ENCODE measurements at places on chromosomes 5 and 9.

GRCh38 chr9:91515074-91515687, 91.5 kb upstream of the NFIL3 start:
- no peak for DNase-seq

- peak; percentile 61 for DNase-seq
Measured at GRCh38 chr5:151924564-151925301, at the start of gene GLRA1. Gene GLRA1, minus strand, starts transcription at chr5:151924851. Its CDS starts 302 bp downstream, at chr5:151924549.

DNA sequence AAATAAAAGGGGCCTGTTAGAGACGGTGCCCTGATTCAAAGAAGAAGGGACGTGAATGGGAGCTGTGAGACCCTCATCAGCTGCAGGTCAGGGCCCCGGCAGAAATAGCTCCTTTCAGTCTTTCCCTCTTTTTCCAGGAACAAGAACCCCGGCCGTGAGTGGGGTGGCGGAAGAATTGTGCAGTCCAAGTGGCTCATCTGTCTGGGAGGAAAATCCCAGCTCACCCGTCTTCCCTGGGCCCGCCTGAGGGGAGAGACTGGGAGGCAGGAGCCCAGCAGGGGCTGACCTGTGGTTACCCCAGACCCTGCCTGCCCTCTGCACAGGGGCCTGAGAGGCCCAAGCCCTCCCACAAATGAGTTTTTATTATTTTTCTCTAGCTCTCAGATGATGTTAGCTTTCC, 24.8 kb upstream of the CSF1R start:
- DNase-seq: no peak

DNA sequence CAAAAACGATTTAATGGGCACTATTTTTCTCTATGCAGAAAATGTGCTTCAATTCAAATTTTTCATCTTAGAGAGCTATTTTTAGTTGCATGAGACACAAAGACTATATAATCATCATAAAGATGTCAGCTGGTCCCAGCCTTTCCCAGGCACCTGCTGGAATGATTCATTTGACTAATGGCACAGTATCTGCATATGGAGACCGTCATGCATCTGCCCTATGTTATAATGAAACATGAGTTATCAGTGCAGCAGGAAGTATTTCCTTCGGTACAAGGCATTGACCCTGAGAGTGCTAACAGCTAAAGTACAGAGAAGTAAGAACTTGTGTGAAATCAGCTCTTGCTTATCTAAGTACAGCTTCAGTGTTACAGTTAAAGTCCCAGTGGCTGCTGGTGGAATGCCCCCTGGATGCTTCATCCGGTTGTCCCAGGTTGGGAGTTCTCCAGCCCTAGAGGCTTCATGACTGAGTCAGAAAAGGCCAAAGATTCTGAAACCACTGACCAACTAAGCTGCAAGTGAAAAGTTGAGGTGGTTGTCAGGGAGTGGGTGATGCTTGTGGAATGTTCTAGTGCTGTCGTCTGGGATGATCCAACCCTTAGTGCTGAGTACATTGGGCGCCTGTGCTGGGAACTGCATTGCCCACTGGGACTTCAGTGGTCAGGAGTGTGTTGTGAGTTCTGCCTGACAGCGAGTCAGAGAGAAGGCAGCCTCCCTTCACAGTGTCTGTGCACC, 57.2 kb downstream of the MTRR start:
- no peak for DNase-seq

DNA sequence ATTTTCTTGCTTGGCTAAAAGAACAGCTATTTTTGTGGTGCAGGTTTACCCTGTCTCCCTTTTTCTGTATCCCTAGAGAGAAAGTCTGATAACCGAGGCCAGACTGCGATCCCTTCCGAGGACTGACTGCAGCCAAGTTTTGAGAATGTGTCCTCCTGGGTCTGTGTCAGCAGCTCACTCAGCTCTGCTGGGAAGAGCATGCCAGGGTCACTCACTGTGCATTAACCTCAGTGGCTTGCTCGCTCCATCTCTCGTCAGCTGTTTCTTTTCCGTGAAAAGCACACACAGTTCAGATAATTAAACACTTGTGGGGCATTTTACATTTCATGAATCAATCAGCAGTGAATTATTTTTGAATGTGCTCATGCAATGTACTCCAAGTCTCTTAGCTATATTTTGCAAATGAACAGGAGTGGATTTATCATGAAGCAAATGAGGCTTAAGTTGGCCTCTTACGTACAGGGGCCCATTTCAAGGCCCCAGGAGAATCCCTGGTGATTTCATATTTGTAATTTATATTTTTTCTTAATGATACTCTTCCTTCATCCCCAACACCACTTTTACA, 252.1 kb downstream of the SMARCA2 start:
- DNase-seq: no peak

- peak; percentile 70 for DNase-seq
Measured at GRCh38 chr5:43555895-43556606, 826 bp downstream of the PAIP1 start.

GRCh38 chr9:88835038-88835466, 156.2 kb upstream of the S1PR3 start:
- peak; percentile 86 for DNase-seq

- DNase-seq: no peak
Measured at GRCh38 chr9:121960665-121961064, 132.4 kb downstream of the TTLL11 start.

- DNase-seq: no peak
Measured at GRCh38 chr5:178331491-178331996, 98.9 kb upstream of the PHYKPL start.

DNA sequence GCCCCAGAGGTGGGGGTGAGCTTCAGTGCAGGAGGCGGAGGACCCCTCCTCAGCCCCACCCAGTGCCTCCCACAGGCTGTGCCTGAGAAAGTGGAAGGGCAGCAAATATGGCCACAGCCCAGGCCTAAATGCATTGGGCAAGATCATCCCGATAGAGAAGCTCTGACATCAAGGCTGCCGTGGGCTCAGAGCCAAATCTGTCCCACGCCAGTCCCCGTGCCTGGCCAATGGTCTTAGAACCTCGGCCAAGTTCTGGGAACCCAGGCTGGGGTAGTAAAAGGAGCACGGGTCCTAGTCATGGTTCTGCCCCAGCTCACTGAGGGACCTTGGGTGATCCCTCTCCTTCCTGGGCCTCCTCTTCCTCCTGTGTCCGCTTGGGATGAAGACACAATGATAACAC, 27.7 kb upstream of the TNIP1 start:
- DNase-seq: no peak

GRCh38 chr9:14428781-14429230, 114.9 kb upstream of the NFIB start:
- peak; percentile 48 for DNase-seq

DNA sequence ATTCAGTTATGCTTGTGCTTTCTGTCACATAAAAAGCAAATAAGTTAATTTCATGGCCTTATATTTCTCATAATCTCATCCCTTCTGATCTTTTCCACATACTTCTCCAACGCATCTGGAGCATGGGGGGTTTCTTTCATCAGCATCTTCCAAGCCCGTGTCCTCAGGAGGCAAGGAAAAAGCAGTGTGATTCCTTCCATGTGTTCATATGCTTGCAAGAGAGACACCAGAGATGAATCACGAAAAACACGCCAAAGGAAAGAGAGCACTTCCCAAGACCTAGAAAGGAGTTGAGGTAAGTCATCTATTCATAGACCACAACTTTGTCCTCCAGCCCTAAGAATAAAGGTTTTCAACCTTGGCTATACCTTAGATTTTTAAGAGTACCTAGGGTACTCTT, 26.0 kb upstream of the SVEP1 start:
- no peak for DNase-seq

GRCh38 chr5:122228728-122229392, 83.2 kb upstream of the SNCAIP start:
- DNase-seq: no peak

DNA sequence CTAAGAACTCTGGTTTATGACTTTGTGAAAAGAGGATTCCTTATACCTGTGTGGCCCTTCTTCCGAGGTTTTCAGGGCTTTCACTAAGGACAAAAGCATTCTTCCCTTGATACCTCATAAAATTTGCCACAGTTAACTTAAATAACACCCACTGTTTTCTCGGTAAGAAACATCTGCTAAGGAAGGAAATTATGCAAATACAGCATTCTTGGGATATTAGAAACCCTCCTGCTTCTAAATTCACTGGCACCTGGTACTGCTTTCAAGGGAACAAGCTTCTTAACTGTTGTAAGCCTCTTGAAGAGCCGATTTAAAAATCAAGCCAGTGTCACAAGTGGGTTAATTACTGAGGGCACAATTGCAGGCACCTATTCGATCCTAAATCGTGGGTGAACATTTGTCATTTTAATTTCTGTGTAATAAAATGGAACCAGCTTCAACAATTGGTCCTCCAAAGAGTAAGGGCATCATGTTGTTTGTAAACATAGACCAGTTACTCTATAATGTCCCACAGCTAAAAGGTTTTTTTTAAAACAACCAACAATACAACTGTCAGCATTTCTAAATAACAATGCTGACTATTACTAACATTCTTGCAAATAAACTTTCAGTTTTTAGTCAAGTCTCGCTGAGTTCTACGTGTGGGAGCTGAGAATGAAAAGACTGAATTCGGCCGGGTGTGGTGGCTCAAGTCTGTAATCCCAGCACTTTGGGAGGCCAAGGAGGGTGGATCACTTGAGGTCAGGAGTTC, 26.6 kb downstream of the AK3 start:
- no peak for DNase-seq

GRCh38 chr5:132751444-132751843, 4.2 kb downstream of the CCNI2 start:
- DNase-seq: no peak

- peak; percentile 78 for DNase-seq
Measured at GRCh38 chr5:17436761-17437221, 61.2 kb upstream of the TAF11L2 start.

DNA sequence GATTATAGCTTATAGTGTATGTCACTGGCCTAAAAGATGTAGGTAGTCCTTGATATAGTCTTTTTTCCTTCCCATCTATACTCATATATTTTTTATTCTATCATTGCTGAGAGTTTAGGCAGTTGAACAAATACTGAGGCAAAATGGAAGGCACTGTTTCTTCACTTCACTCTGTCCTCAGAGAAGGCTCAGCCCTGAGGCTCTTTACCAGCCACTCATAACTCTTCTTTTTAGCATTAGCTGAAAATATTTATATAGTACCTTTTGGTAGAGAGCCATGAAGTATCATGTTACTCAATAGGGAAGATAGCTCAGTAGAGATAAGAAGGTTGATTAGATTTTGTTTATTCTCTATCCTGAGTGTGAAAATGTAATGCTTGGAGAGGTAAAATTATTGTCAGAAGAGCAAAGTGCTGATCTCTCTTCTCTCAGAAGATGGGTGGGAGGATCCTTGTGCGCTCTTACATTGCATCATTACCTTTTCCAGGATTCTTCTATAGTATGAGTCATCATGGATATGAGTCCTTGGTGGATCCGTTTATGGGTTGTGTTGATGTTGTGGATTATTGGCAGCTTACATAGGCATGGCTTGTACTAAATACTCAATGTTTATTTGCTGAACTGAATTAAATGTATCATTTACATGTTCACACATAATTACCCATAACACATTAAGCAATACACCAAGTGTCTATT, 88.1 kb downstream of the ANXA1 start:
- DNase-seq: no peak

GRCh38 chr5:133377736-133378135, 234.6 kb downstream of the FSTL4 start:
- DNase-seq: no peak

- DNase-seq: no peak
Measured at GRCh38 chr9:108855888-108856287, at the start of gene ACTL7B. Gene ACTL7B, minus strand, starts transcription at chr9:108855986. Its CDS starts 56 bp downstream, at chr9:108855930.

DNA sequence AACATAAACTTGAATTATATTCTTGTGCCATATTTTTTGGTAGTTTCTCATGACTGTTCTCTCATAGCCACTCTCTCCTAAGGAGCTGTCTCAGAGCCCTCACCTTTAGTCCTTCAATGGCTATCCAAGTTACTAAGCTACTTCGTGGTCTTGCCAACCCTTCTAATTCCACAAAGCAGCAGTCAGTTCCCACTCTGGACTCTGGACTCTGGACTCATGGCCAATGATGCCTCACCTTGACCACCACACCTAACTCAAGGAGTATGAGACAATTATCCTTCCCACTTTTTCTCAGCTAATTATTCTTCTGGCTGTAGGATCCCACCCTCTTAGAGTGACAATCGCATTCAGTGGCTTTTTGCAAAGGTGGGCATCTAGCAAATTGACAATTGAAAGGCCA, 42.2 kb downstream of the TUSC1 start:
- no peak for DNase-seq

- no peak for DNase-seq
Measured at GRCh38 chr5:43043400-43043756, 3.3 kb upstream of the ANXA2R start.

DNA sequence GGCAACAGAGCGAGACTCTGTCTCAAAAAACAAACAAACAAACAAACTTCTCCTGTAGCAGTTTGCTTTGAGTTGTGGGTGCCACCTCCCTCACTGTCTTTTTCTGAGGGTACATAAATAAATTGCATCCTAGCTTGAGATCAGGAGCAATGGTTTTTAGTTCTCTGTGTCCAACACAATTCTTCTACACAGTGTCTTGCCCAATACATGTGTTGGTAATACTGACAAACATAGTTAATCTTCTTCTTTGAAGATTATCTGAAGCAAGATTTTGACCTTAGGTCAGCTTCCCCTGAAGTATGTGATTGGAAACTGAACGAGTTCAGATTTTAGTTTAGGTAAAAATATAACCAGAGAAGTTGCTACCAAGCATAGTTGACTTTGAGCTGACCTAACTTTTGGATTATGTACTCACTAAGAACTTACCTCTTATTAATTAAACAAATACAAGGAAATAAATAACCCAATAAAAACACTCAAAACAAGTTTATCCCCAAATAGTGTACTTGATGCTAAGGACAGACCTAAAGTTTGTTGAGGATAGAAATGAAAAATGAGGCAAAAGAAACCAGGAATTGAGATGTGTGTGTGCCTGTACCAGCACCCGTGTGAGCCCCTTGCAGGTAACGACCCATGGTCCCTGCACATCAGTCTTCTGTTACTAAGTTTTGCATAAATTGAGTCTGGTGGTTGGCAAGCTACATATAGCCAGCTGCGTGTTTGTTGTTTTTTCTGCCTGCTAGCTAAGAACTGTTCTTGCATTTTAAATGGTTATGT, 16.2 kb downstream of the TJP2 start:
- no peak for DNase-seq

DNA sequence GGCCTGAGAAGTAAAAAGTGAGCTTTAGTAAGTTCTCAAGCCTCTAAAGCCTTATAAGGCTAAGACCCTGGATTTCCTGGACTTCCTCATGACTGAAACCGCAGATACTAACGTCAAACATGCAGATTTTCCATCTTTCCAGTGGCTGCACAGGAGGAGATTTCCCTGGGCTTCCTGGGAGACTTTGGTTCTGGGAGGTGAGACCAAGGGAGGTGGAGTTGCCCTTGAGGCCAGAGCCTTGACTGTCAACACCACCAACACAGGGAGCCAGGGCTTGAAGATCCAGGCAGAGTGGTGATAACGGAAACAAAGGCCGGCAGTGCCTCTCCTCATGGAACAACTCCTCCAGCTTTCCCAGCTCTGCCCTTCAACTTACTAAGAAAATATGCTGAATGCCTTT, 144.7 kb upstream of the LRRTM2 start:
- no peak for DNase-seq
